ENCODE measurements at places on chromosomes 7 and 10.

GRCh38 chr10:34081347-34081743 is 733.8 kb downstream of the PARD3 start:
- DNase-seq: no peak

DNA sequence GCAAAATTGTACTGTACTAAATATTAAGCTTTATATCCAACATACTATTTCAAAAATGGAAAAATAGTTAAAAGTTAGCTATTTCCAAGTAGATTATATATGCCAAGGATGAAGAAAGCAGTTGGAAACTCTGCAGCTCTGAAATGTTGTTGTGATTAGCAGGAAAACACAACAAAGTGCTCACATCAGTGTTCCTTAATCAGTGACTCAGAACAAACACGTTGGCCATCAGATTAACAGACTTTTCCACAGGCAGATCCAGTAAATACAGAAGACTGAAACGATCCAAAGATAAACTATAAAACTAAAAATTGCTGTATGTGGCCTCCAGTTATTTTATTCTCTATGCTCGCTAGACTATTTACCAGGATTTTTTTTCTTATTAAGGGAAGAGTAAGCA is 99.6 kb upstream of the SEMA3D start:
- no peak for DNase-seq

DNA sequence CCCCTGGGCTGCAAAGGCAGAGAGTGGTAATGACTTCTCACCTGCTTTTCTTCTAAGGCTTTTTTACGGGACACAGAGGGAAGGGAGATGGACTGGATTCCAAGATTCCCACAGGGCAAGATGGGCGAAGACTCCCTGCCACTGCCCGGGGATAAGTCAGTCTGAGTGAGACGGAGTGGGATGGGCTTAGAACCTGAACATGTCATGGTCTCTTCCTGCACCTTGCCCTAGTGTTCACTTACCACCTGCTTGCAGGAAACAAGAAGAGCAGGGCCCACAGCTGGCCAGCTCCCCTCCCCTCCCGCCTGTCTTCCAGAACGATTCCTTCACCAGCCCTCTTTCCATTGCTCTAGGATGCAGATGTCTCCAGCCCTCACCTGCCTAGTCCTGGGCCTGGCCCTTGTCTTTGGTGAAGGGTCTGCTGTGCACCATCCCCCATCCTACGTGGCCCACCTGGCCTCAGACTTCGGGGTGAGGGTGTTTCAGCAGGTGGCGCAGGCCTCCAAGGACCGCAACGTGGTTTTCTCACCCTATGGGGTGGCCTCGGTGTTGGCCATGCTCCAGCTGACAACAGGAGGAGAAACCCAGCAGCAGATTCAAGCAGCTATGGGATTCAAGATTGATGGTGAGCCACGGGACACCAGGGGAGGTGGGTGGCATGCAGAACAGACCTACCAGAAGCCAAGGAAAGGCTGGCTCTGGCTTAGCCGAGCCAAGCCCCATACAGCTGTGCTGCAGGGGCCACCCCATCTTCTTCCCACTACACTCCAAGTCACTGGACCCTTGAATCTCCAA is 1.3 kb downstream of the SERPINE1 start:
- no peak for DNase-seq

DNA sequence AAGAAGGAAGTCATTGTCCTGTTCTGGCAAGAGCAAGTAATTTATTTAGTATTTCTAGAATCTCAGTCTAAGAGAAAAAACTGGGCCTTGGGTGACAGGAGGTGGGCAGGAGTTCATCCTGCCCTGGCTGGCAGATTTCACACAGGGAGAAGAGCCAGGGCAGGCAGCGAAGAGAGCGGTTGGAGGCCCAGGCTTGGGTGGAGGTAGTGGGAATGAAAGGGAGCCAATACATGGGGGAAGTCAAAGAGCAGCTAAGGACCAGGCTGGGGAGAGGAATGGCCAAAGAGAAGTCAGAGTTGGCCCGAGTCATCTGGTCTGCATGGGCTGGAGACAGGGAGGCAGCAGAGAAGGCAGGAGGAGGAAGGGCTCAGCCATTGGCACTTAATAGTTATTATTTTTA is 51.4 kb downstream of the HECW1 start:
- DNase-seq: no peak

GRCh38 chr7:106613848-106614560 is 47.0 kb downstream of the CCDC71L start:
- DNase-seq: no peak

DNA sequence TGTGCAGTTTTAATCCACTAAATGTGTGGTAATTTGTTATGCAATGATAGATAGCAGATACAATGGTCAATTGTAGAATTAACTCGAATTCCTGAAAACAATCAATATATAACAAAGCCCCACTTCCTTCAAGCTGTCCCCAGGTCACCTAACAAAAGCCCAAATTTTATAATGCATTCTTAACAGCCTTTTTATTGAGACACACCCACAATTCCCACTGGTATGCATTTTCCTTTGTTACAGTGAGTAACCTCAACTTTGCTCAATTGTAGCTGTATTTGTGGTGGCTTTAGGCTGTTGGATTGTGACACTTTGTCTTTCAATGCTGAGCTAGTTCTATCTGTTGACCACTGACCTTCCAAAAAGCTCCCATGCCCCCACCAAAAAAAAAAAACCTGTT is 279.8 kb upstream of the CACNA2D1 start:
- no peak for DNase-seq

DNA sequence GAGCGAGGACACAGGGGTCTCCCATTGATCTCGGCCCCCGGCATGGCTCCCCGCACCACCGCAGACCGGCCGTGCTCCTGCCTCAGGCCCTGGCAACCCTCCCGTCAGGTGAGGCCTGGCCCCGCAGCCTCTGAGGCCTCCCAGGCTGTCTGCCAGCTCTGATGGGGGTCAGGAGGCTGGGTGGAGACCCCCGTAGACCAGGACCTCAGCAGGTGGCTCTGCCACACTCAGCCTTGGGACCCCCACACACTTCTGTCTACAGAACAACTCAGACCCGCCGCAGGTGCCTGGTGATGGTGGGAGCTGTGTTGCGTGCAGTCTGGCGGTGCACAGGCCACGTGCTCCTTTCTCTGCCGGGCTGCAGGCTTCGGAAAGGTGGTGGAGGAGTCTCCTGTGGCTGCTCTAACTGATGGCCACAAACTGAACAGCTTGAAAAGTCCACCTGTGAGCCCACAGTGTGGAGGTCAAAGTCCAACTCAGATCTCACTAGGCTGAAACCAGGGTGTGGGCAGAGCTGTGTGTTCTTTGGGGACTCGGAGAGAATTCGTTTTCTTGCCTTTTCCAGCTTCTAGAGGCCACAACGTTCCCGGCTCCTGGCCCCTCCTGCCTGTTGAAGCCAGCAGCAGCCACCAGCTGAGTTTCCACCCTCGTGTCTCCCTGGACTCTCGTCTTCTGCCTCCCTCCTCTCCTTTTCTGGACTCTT is 62.5 kb downstream of the PWWP2B start:
- no peak for DNase-seq

- DNase-seq: no peak
Observed at GRCh38 chr7:23072048-23072447, 33.5 kb upstream of the KLHL7 start.

DNA sequence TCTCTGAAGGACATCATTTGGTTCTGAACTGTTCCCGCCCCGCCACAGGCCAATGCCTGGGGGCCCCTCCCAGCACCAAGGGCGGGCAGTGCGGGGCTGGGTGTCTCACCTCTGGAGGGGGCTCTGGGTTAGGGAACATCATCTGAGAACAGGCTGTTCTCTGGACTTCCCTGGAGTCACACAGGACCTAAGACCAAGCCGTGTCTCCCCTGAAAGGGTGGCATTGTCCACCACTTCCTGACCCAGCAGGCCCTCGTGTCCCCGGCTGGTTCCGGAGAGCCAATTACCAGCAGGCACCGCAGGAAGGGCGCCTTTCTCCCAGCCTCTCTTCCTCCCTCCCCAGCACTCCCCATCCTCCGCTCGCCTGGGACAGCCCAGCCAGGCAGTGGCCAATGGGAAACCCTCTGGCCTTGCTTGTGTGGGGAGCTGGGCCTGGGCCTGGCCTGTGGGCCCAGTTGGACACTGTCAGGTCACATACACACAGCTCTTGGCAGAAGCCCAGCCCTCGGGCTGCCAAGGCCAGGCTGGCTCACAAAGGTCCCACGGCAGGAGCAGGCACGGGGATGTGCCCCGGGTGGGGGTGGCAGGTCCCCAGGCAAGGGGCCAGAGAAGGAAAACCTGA is 119.5 kb downstream of the SPDYE5 start:
- no peak for DNase-seq

- no peak for DNase-seq
Observed at GRCh38 chr7:119925581-119926289, 347.2 kb upstream of the KCND2 start.

DNA sequence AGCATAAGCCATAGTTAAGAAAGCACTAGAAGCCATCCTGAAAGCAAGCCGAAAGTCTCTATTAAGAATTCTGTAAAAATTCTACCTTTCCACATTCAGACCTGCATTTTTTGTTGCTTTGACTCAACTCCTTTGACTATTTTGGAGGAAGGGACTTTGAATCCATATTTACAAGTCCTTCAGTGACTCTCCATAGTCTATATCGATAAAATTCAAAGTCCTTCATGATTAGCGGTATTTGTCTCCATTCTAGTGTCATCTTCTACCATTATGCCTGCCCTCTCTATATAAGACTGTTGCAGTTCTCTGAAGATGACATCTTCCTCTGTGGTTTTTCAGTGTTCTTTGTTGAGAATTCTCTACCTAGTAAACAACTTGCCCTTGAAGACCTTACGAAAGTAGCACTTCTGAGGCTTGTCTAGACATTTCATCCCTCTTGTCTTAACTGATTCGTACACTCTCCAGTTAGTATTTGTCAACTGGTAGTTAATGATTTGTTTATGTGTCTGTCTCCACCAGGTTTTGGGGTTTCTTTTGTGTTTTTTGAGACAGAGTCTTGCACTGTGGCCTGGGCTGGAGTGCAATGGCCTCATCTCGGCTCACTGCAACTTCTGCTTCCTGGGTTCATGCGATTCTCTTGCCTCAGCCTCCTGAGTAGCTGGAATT is 1.7 kb downstream of the CCSER2 start:
- no peak for DNase-seq

DNA sequence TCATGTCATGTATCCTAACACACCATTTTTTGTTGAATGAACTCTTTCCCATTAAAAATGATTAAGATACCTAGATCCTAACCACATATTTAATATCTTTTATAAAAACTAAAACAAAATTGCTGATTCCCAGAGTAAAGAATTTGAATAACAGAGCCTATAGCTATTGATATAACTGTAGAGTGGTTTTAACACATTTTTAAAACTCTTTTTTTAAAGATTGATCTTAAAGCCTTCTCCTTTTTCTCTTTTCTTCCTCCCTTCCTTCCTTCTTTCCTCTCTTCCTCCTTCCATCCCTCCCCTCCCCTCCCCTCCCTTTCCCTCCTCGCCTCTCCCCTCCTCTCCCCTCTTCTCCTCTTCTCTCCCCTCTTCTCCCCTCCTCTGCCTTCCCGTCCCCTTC is 605.4 kb upstream of the FZD8 start:
- DNase-seq: no peak

DNA sequence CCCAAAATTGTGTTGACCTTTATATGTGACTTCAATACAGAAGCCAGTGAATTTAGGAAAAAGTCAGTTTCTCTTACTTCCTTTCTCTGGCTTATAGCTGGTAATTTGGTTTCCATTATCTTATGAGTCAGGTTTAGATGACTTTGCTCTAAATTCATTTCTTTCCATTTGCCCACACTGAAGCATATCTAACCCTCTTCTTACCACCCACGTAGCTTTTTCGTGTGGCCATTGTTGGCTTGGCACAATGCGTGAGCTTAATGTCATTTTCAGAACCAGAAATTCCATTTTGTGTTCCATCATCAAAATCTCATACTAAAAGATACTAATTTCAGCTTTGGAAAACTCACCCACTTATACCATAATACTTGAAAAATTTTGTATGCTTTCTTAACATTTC is 271.2 kb downstream of the INHBA start:
- no peak for DNase-seq
